ENCODE measurements at places on chromosomes 1 and 21. TPM values are rescaled to one million over a fixed set of nuclear protein-coding genes. Genes with fewer than 3 reads are reported as not detected.

- no peak for DNase-seq
Observed at GRCh38 chr21:44420416-44421205, 34.7 kb upstream of the LRRC3 start.

DNA sequence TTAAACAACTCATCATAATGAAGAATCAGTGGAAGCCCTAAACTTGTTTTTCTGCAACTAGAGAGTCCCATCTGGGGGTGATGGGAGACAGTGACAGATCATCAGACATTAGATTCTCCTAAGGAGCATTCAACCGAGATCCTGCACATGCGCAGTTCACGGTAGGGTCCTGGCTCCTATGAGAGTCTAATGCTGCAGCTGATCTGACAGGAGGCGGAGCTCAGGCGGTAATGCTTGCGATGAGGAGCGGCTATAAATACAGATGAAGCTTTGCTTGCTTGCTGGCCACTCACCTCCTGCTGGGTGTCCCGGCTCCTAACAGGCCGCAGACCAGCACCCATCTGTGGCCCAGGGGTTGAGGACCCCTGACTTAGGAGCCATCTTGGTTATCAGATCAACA, 247.2 kb downstream of the FMN2 start:
- no peak for DNase-seq

BTG2 gene
- polyA plus RNA-seq: 333 TPM

TNFRSF9 gene
- 0.07 TPM for polyA plus RNA-seq

DNA sequence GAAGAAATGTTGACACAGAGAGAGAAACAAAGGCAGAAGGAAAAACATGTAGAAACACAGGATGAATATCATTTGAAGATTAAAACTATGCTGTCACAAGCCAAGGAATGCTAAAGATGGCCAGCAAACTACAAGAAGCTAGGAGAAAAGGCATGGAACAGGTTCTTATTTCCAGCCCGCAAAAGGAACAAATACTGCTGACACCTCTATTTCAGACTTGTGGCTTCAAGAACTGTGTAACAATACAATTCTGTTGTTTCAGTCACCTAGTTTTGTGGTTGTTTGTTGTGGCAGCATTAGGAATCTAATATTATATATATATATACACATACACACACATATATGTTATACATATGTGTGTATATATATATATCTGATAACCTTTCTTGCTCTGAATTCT, 1543.9 kb downstream of the KCNT2 start:
- no peak for DNase-seq

- DNase-seq: no peak
Observed at GRCh38 chr1:112464501-112464900, 44.3 kb upstream of the WNT2B start.

AMY2A gene
- not detected for polyA plus RNA-seq

GRCh38 chr1:151832318-151832980, 847 bp upstream of the RORC start:
- DNase-seq: peak; percentile 88

DNA sequence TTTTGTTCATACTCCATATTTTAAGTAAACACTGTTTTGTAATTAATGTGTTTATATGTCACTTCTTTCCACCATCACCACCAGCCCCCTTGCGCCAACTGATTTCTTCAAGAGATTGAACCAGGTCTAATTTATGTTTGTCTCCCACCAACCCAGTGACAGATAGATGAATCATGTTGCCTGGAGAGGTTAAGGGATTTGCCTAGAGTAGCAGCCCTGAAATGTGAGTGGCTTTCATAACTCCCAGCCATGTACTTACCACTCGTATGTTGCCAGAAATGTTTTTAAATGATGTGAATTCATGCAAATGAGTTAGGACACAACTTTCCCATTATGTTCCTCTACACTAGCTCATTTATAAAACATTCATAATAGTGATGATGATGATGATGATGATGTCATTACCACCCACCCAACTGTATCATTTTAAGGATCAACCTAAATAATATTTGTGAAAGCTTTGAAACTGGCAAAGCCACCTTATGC, 86.9 kb downstream of the LRRC8D start:
- DNase-seq: no peak
